Neural crest cell (in vitro differentiated cells): ENCODE measurements at places on chromosomes 7 and 10. TPM values are rescaled to one million over a fixed set of nuclear protein-coding genes. Genes with fewer than 3 reads are reported as not detected.

Gene TUBAL3
- total RNA-seq, result not detected in 2 replicates

Gene EPHA1
- not detected in 2 replicates for total RNA-seq

Gene CACNB2
- 2.1 and 2.2 TPM in 2 replicates for total RNA-seq

Gene TLL2
- total RNA-seq, result 1.6 and 2.1 TPM in 2 replicates

Gene FAM20C
- 21.9 and 22.7 TPM in 2 replicates for total RNA-seq

Gene CYP26A1
- total RNA-seq, result 0.23 and 0.30 TPM in 2 replicates

DNA sequence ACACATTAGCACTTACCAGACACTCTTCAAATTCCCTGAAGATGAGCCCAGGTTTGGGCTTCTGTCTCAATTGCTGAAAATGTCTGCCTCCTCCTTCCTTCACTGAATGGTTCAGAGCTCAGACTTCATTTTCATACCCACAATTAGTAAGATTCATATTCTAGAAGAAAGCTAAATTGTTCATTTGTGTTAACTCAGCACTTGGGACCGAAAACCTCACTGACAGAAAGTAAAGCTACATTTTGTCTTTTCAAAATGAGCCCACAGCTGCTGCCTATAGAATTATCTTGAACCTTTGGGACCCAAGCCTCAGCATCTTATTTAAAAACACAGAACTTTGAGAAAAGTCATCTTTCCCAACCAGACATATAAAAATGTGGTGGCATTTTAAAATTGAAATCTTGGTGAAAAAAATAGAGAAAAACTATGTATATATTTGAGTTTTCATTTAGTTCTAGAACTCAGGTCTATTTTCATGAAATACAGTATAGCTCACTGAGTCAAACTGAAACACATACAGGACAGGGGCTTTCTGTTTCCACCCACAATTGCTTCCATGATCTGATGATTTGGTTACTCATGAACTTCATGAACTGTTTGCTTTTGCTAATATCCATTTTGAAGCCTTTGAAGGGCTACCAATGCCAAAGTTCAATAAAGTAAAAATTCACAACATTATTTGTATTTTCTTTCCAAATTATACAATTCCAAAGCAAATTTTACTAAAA lies 119.1 kb upstream of the PFKP start:
- no peak for DNase-seq

GRCh38 chr10:66575251-66575855 lies 350.5 kb upstream of the LRRTM3 start:
- DNase-seq, result no peak

DNA sequence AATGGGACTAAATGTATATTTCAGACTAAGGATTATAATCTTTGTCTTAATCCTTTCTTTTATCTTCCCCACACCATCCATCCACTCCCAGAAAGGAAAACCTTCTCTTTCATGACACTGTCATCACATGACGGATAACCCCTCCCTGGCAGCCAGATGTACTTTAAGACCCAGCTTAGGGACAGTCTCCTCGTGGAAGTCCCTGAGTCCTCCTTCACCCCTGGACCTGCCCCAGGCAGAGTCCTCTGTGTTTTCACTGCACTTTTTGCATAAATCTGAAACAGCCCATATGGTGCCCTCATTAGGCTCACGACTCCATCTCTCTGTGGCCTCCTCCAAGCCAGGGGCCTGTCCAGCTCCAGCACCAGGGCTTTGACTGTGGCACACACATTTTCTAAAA lies 16.0 kb downstream of the NRAP start:
- no peak for DNase-seq

GRCh38 chr10:101331956-101332355 lies 22.0 kb upstream of the BTRC start:
- DNase-seq, result no peak

DNA sequence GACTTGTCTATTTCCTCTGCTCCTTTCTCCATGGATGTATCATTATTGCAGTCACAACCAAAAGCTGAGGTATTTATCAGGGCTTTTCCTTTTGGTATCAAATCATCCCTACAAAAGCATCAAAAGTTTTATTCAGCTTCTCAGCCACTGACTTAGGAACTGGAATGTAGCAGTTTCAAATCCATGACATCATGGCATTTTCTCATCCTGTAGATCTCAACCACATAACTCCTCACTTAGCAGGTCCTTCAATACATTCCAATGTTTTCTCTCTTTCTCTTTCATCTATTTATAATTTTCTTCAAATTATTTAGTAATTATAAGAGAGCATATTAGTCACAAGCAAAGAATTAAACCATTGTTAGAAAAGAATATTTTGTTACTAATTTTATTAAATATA lies 537.4 kb upstream of the SORCS1 start:
- DNase-seq, result no peak

DNA sequence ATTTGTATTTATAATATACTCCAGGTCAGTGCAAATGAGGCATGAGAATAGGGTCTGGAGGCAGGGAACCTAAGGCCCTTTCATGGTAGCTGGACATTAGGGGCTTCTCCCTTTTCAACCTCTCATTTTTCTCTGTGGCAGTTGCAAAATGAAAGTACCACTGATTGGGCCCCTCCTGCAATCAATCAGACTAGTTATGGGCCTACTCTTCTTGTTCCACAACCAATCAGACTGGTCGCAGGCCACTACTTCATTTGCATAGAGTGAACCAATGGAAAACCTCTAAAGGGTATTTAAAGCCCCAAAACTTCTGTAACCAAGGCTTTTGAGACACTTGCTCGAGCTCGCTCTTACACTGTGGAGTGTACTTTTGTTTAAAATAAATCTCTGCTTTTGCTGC lies 10.0 kb upstream of the PRPS1L1 start:
- no peak for DNase-seq

DNA sequence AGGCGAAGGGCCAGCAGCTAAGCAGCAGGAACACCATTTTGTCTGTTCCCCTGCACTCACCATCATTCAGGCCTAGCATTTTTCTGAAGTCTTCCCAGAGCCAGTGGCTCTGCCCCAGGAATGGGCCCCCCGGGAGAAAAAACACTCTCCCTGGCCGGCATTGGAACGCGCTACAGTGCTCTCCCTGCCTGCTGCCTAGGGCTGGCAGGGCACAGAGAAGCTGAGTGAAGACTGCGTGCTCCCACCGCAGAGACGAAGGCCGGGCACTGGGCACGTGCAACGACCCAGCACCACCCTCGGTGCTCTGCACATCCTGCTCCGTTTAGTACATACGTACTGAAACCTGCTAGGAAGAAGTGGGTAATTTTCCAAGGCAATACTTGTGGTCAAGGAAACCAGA lies 34.4 kb downstream of the HSPA12A start:
- no peak for DNase-seq

GRCh38 chr7:108486291-108486966 lies 30.2 kb upstream of the NRCAM start:
- DNase-seq, result no peak

DNA sequence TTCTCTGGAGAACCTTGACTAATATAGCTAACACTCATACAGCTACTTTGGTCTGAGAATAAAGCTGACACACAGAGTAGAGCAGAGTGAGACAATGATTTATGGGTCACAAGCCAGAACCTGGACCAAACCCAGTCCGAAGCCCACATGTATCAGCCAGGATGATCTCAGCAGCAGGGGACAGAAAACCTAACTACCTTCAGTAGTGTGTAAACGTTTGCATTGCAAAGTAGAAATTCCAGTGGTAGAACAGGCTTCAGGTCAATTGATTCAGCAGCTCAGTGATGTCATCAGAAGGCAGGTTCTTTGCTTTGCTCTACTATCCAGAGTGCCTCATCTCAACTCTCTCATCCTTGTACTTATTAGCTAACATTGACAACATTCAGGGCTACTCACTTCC lies 62.5 kb upstream of the PALS2 start:
- no peak for DNase-seq

DNA sequence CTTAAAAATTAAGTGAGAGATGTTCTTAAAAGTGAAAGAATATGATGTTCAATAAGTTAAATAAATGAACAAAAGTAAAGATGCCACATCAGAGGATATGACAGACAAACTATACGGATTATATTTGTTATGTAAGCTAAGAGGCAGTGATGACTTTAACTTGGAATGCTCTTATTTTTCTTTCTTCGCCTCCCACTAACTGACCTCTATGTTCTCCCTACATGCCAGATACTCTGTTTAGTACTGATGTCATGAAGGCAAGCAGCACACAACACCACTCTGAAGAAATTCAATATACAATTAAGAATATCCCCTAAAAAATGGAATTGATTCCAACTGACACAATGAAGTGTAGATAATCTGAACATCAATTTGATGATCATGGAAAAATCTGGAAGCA lies 223.4 kb downstream of the DOCK4 start:
- DNase-seq, result no peak

GRCh38 chr7:141572175-141572574 lies 21.0 kb downstream of the AGK start:
- DNase-seq, result no peak

- no peak for DNase-seq
Observed at GRCh38 chr10:77879710-77880109, 46.8 kb downstream of the DLG5 start.

GRCh38 chr10:89535171-89536012 lies at the start of gene SLC16A12:
TSS of gene SLC16A12 (minus strand) at chr10:89535594. CDS start at chr10:89462578, 73,016 bp downstream.
- DNase-seq, result peak; percentile 43

GRCh38 chr7:26856176-26856985 lies 8.0 kb downstream of the SKAP2 start:
- DNase-seq, result no peak

DNA sequence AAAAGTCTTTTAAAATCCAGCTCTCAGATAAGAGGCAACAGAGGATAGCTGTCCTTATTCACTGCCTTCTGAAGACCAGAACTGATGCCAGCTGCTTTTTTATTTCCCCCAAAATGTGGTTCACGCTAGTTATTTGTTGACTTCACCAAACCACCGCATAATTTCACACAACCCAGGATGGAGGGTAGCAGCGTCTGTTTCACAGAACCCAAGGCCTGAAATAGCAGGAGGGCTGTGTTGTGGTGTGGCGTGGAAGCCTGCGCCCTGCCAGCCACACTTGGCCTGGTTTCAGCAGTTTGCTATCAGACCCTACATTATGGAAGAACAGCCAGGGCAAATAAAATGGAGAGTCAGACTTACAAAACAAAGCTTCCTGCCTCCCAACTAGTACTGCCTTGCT lies 155.4 kb downstream of the DYNC1I1 start:
- no peak for DNase-seq

DNA sequence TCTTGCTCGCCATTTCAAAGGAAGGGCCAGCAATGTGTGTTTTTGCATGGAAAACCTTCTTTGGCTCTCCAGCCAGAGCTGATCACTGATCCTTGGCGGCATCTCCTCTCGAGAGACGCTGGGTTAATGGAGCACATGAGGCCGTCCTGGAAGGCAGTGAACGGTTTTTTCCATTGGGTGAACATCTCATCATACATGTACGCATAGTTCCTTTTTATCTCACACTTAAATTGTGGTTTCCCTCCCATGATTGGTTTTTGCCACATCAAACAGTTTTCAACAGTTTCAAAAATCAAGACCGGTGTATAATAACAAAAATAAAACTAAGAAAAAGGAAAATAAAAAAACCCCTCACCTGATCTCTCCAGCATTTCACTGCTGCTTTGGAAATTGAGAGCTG lies 276.4 kb downstream of the TCF7L2 start:
- no peak for DNase-seq

DNA sequence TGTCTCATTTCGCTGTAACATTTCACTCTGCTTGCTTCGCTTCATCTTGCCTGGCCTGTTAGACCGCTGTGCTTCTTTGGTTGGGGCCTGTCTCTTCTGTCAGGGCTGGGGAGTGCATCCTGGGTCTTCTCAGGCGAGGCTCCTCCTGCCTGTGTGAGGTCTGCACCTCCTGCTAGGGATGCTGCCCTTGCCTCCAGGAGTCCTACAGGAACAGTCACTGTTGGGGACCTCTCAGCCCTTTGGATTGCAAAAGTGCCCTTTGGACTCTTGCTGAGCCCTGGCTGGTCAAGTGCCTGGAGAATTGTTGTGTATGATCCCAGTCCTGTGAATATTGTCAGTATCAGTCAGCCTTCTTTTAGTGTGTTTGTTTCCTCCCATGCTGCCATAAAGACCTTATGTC lies 84.1 kb downstream of the MDFIC start:
- DNase-seq, result no peak

GRCh38 chr10:21650353-21650752 lies 116.3 kb downstream of the MLLT10 start:
- DNase-seq, result no peak

DNA sequence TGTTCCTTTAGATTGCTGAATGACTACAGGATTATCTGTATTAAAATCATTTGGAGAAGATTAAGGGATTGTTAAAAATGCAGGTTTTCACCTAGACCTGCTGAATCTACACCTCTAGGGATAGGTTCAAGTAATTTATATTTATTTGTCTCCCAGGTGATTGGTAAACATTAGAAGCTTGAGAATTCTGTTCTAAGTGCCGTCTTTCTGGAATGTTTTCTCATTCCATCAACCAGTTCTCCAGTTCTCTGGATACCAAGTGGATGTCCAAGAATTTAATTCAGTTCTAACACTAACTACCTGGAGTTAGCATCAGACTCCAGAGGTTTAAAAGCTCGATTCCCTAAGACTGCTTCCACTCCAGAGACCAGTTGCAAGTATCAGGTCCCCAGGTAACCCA lies 110.9 kb downstream of the PRTFDC1 start:
- no peak for DNase-seq

GRCh38 chr10:74842301-74842954 lies 16.0 kb downstream of the KAT6B start:
- DNase-seq, result no peak

GRCh38 chr7:69599955-69600709 lies 1.9 kb downstream of the AUTS2 start:
- DNase-seq, result no peak

GRCh38 chr10:7956508-7956907 lies 98.0 kb upstream of the GATA3 start:
- DNase-seq, result no peak
